ENCODE measurements at places on chromosomes 2 and 18.

GRCh38 chr2:54370405-54371104 lies 85.6 kb upstream of the SPTBN1 start:
- no peak for DNase-seq

- DNase-seq, result no peak
These were observed 83.0 kb upstream of the HNRNPA3 start for GRCh38 chr2:177129610-177130009.

- DNase-seq, result no peak
These were observed 7.9 kb upstream of the ERMN start for GRCh38 chr2:157333304-157334047.

- no peak for DNase-seq
These were observed 255.3 kb downstream of the CYP26B1 start for GRCh38 chr2:71892423-71892730.

GRCh38 chr2:150480241-150480640 lies 7.2 kb downstream of the RND3 start:
- DNase-seq, result no peak

DNA sequence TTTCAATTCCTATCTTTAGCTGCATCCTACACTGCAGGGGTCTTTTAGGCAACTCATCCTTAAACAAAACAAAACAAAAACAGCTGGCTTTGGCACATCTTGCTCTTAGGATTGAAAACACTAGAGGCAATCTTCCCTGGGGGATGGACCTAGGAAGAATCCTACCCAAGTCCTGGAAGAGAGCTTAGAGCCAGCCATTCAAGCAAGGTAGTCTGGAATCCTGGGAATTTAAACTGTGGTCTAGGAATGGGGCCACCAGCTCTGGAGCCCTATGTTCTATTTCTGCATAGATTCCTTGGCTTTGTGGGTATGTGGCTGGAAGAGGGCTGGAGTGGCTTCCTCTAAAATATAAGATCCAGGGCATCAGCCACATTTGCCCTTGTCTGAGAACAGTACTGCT lies 27.7 kb downstream of the MYL1 start:
- DNase-seq, result no peak

DNA sequence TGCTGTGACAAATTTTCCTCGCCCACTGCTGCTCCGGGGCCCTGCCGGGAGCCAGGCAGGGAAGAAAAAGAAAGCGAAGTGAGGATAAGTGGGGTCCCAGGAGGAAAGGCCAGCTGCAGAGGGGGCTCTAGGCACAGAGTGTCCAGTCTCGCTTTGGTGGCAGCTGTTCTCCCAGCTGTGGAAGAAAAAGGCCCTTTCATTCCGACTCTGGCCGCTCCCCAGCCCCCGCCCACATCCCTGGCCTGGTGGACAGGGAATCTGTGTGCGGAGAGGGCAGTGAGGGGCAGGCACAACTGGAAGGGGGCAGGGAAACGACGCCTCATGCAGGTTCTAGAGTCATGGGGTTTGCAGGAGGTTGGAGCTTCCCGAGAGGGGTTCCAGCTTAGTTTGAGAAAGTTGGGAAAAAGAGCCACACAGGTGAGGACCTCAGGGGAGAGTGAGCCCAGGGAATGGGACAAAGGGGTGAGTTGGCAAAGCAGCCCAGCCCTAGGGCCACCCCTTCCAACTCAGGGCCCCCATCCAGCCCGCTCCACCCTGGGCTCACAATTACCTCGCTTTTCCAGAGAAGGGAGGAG lies 1.8 kb downstream of the RTKN start:
- no peak for DNase-seq

GRCh38 chr18:9362869-9363268 lies 28.3 kb downstream of the TWSG1 start:
- no peak for DNase-seq

DNA sequence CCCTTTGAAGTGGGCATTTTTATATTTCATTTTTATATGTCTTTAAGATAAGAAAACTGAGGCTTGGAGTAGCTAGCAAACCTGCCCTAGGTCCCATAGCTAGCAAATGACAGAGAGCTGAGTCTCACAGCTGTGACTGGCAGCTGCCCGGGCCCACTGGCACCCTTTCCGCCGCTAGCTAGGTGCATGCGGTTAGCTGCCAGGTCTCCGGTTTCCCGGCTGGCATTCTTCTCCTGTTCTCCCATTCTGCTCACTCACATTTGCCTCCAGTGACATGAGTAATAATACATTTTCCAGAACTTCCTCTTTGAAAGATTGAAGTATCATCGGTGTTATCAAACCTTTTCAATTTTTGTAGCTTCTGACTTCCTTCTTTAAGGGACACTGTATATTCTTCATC lies 38.7 kb downstream of the MTCL1 start:
- no peak for DNase-seq

- no peak for DNase-seq
These were observed 65.1 kb upstream of the AFF3 start for GRCh38 chr2:100207411-100207885.

DNA sequence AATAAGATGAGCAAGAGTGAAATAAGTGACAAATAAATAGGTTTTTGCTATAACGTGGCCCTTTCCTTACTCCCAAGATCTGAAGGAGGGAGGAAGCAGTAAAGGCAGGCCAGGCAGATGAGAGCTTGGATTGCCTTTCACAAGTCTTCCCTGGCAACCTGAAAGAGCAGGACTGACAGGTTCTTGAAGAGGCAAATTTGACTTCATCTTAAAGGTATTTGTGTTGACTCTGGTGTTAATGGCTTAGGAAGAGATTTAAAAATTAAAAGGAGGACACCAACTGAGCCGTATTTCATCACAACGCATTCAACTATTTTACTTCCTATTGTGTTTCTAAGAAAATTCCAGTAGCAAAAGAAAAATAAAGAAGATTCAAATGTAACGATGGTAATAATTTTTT lies 3.2 kb downstream of the STRN start:
- DNase-seq, result no peak

- DNase-seq, result no peak
These were observed 10.4 kb upstream of the MSGN1 start for GRCh38 chr2:17805717-17806363.

DNA sequence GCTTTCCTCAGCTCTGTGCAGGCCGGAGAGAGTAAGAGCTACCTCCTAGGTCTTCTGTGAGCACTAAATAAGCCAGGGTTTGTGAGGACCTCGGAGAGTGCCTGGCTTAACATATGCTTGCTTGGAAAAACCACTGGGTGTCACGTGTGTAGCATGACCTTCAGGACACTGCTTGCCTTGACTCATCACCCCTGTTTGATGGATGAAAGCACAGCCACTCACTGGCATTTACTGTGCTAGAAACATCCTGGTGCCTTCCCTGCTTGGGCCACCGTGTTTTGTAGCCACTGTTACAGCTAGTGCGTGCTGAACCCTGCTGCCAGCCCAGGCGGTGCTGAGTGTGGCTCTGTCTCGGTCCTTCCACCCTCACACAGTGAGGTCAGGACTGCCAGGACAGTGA lies 34.8 kb upstream of the ITM2C start:
- no peak for DNase-seq

GRCh38 chr2:233326500-233326899 lies 18.9 kb downstream of the SAG start:
- no peak for DNase-seq

DNA sequence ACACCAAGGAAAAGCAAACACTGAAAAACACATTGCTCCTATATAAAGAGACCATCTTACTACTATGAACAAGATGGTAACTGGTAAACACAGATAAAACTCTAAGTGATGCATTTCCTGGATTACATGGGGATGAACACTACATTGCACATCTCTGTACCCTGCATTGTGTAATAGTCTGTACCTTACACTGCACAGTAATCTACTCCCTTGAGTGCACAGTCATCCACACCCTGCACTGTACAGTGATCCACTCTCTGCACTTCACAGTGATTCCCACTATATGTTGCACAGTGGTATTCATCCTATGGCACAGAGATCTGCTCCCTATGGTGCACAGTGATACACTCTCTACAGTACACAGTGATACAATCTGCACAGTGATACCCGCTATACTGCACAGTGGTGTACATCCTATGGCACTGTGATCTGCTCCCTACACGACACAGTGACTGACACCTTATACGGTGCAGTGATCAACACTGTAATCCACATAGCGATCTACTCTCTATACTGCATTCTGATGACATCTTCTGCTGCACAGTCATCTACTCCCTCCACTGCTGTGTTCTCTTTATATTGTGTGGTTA lies 462.2 kb upstream of the RGPD4 start:
- no peak for DNase-seq

Data from activated T-cell treated with anti-CD3 and anti-CD28 coated beads for 1 hour (primary cell).